ENCODE measurements at places on chromosomes 12 and 14. TPM values are rescaled to one million over a fixed set of nuclear protein-coding genes. Genes with fewer than 3 reads are reported as not detected.

FZD10 gene
- not detected for polyA plus RNA-seq

STON2 gene
- not detected for polyA plus RNA-seq

GRCh38 chr12:56081393-56082347 is 1.7 kb downstream of the ERBB3 start:
- DNase-seq: no peak

- DNase-seq: no peak
Observed at GRCh38 chr12:23098517-23098916, 473.5 kb downstream of the ETNK1 start.

GRCh38 chr12:3179731-3180130 is 102.6 kb downstream of the TSPAN9 start:
- DNase-seq: no peak

DNA sequence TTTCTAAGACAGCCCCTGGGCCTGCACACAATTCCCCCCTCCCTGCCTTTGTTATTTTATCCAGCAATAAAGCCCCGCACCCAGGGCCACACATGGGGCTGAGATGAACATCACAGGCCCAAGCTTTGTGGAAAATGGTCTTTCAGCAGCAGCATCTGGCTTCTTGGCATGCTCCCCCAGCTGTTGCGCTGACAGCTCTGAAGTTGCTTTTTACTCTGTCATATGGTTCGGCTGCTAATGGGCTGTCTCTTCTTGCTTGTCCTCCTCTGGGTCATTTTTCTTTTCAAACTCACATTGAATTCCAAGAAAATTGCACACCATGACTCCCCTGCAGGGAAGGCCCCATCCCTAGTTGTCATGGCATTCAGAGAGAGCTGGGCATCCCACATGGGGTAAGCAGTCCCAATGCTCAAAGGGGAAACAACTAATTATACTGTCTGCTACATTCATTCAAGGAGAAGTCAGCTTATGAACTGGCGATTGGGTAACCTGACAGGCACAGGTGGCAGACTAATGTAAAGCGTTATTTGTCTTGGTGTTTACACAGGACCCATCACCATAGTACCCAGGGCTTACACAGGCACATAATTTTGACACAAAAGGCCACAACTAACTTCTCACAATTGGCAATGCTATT is 74.0 kb upstream of the CDKN3 start:
- DNase-seq: no peak
